ENCODE measurements at places on chromosomes 5 and 9. TPM values are rescaled to one million over a fixed set of nuclear protein-coding genes. Genes with fewer than 3 reads are reported as not detected.

Gene CARTPT
- not detected for total RNA-seq

Gene PLAC8L1
- total RNA-seq = 0.69 TPM

Gene FOXB2
- total RNA-seq = not detected

Gene SPATA24
- 5.6 TPM for total RNA-seq

Gene SLC6A18
- total RNA-seq = not detected

Gene TMEM252
- not detected for total RNA-seq

Gene ADAMTS13
- 1.2 TPM for total RNA-seq

Gene STC2
- total RNA-seq = 6.2 TPM

Gene ADAMTS16
- total RNA-seq = not detected

Gene C5
- total RNA-seq = 1.7 TPM

Gene HMMR
- 68.0 TPM for total RNA-seq

Gene COL23A1
- 0.16 TPM for total RNA-seq

Gene PAXX
- 49.1 TPM for total RNA-seq

Gene TAS2R1
- total RNA-seq = not detected

Gene SMIM3
- total RNA-seq = 20.2 TPM

Gene NDUFS4
- 50.8 TPM for total RNA-seq

Gene ALDH1A1
- not detected for total RNA-seq

Gene UGT3A2
- total RNA-seq = 0.28 TPM

All from activated T-helper 17 cell treated with anti-CD3 and anti-CD28 coated beads, Interleukin-2, amount 50 U/mL, for 72 hours (primary cell).